ENCODE measurements at places on chromosomes 5 and 9. TPM values are rescaled to one million over a fixed set of nuclear protein-coding genes. Genes with fewer than 3 reads are reported as not detected.

Gene LPAR1
- 0.07 TPM for total RNA-seq

Gene TYRP1
- 0.28 TPM for total RNA-seq

- DNase-seq, result no peak
Measured at GRCh38 chr5:128645581-128645980, 107.5 kb upstream of the FBN2 start.

GRCh38 chr5:77563475-77563874 lies 71.4 kb upstream of the WDR41 start:
- no peak for DNase-seq

DNA sequence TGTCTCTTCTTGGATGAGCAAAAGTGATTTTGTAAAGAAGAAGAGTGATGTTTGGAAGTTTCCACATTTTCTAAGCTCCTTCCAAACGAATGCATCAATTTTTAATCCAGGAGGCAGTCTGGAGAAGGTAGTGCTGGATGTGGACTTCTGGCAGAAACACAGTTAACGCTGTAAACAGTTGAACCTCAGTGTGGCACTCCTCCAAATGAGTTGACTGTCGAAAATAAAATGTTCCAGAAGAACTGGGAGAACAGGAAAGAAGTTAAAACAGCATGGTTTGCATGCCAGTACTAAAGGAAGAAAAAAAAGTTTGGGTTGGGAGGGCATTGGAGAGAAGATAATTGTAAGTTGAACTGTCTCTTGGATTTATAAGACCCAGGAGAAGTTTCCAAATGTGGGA lies 6.5 kb downstream of the ZNF462 start:
- DNase-seq, result no peak

- no peak for DNase-seq
Measured at GRCh38 chr5:160263326-160263855, 34.1 kb downstream of the FABP6 start.
